Endodermal cell (in vitro differentiated cells): ENCODE measurements at places on chromosomes 1 and 21. TPM values are rescaled to one million over a fixed set of nuclear protein-coding genes. Genes with fewer than 3 reads are reported as not detected.

DNA sequence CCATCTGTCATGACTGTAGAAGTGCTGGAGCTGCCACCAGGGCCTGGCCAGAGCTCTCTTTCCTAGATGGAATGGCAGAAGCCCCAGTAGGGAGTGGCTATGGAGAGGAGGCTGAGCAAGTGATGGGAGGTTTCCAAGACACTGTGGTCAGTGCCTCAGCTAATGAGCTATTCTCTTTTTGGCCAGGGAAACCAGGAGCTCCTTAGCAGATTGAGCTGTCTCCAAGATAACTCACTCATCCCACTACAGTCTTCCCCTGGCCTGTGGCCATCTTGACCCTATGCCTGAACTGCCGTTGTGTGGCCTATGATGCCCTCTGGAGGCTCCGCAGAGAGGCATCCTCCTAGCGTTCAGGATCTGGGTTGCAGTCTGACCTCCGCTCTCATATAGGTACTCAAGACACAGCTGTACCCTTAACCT, 60.5 kb downstream of the ERI3 start:
- H3K27me3 ChIP-seq, result no peaks in the 10 kb centered on the region
- peaks cover 9% of the 10 kb centered on the region for H3K4me1 ChIP-seq
- peaks cover 35% of the 10 kb centered on the region for H3K36me3 ChIP-seq
- peak; percentile 89 for DNase-seq
- no peak overlapping the region for H3K27ac ChIP-seq
- H3K4me3 ChIP-seq, result no peak overlapping the region

DNA sequence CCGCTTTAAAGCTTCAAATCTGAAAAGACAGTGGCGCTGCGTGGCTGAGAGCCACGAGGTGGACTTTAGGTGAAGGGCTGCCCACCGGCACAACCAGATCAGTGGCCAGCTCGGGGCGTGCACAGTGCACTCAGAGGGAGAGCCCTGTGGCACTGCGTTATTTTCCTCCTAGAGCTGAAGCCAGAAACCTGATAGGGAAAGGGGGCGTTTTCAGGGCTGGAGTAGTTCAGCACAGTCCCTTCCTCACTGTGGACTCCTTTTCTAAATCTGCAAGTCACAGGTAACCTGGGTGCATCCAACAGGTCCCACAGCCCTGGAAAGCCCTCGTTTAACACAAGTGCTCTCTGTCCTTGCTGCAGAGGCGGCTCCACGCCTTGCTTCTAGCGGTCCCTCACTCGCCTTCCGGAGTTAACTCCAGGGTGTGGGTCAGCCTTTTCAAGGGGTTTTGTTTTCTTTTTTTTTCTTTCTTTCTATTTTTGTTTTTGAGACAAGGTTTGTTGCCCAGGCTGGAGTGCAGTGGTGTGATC, 81.2 kb downstream of the GALNT2 start:
- H3K4me3 ChIP-seq, result no peak overlapping the region
- no peaks in the 10 kb centered on the region for H3K4me1 ChIP-seq
- no peaks in the 10 kb centered on the region for H3K36me3 ChIP-seq
- no peak overlapping the region for H3K27ac ChIP-seq

DNA sequence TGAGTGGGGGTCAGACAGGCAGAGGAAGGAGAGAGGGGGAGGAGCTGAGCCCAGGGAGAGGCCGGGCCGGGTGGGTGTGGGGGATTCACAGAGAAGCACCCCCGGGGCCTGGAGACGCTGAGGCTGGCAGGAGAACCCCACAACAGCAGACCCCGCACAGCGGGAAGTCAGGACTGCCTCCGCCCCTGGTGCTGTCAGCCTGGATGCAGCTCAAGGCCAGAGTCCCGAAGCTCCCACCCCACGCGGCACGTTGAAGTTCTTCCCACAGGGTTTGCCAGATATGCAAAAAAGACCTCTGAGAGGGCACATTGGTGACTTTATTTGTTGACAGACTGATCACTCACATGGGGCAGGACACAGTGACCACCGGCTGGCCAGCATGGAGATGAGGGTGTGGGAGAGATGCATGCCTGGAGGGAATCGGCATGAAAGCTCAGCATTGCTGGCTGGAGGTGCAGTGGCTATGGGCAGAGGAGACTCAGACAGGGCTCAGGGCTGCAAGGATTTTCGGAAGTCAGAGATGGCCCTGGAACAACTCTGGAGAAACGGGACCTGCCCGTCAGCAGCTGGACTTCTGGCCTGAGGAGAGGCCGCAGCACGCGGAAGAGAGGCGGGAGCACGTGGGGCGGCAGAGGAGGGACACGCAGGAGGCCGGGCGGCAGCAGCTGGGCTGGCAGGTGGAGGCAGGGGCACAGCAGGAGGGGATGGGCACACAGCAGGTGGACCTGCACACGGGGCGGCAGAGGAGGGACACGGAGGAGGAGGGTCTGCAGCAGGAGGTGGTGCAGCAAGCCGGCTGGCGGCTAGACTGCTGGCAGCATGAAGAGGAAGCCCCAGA, 885 bp downstream of the KRTAP10-3 start:
- no peak overlapping the region for H3K4me3 ChIP-seq
- no peaks in the 10 kb centered on the region for H3K4me1 ChIP-seq
- H3K27ac ChIP-seq, result no peak overlapping the region
- peak; percentile 52 for DNase-seq
- H3K36me3 ChIP-seq, result no peaks in the 10 kb centered on the region

KCNK2 gene
- total RNA-seq, result 0.15 and 0.29 TPM in 2 replicates

CLDN14 gene
- not detected in 3 replicates for total RNA-seq

FALEC gene
- total RNA-seq, result 0.70 TPM in 1 of 2 replicates, not detected in the other

- no peak overlapping the region for H3K4me3 ChIP-seq
- DNase-seq, result no peak
- no peak overlapping the region for H3K27ac ChIP-seq
- no peaks in the 10 kb centered on the region for H3K36me3 ChIP-seq
- H3K4me1 ChIP-seq, result peaks cover 4% of the 10 kb centered on the region
These were observed 164.7 kb downstream of the RUNX1 start for GRCh38 chr21:34884346-34884929.

DNA sequence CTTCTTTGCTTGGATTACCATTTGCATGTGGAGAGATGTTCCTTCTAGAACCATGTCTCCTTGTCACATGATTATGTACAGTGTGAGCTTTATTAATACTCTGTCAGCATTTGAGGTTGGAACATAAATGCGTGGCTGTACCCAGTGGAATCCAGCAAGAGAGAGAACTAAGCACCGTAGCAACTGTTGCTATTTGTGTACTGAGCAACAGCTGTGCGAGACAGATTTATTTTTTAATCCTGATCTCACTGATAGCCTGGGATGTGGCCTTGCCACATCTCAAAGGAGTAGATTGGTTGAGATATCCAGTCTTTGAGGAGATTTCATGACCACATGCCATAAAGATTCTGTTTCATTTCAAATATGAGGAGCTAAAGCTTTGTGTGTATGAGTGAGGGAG, 43.4 kb downstream of the KIF1B start:
- no peak overlapping the region for H3K27ac ChIP-seq
- no peaks in the 10 kb centered on the region for H3K4me1 ChIP-seq
- H3K27me3 ChIP-seq, result no peaks in the 10 kb centered on the region
- DNase-seq, result no peak
